ENCODE measurements at places on chromosomes 3 and 15. TPM values are rescaled to one million over a fixed set of nuclear protein-coding genes. Genes with fewer than 3 reads are reported as not detected.

CHRNB4 gene
- not detected for total RNA-seq

SPRED1 gene
- total RNA-seq, result 1.5 TPM

ROBO2 gene
- not detected for total RNA-seq

GRCh38 chr3:3316521-3316920 is 137.0 kb upstream of the CRBN start:
- no peak for DNase-seq

EPHB1 gene
- total RNA-seq, result 1.3 TPM

DNA sequence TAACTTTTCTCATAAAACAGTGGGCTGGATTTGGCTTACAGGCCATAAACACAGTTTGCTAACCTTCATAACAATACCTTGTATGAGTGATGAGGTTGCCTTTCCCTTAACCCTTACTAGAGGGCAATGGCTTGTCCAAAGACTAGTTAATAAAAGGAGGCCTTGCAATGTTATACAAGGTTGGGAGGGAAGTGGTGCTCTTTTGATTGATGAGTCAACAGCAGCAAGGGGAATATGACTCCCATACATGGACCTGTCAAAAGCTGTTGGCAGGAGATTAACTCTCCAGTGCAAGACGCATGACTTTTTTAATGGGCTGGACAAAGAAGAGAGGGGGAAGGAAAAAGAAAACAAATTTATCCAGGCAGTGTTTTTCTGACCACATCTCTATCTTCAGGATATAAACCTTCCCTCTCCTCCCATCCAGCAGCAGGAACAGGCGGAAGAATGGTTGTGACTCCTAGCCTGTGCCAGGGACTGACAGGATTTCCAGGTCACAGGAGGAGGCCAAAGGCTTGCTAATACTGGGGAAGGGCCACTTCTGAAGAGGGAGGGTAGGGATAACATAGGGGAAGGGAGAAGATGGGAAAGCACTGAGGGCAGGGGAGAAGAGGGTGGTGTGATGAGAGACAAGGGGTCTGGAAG is 35.2 kb upstream of the ARL14 start:
- DNase-seq, result no peak

PLA1A gene
- 0.79 TPM for total RNA-seq

TPRG1 gene
- total RNA-seq, result 25.3 TPM

ITPKA gene
- 14.9 TPM for total RNA-seq

AGTR1 gene
- not detected for total RNA-seq

CKMT1B gene
- not detected for total RNA-seq

GRCh38 chr15:41411031-41411430 is 5.9 kb upstream of the RTF1 start:
- DNase-seq, result no peak

DNA sequence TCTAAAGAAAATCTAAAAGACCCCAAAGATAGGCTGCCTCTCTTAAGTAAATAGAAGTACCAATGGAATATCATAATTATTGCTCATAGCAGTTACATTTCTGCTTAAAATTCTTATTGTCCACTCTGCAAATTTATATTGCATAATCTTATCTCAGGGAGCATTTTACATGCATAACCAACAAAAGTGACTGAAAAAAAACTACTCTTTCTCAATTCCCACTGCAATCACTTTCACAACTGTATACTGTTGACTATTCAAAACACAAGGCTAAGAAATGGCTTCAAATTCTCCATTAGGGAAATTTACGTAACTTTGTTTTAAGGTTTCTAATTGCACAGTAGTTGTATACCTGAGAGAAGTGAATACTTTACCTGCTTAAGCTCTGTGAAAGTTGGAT is 56.3 kb downstream of the HMG20A start:
- no peak for DNase-seq

DNA sequence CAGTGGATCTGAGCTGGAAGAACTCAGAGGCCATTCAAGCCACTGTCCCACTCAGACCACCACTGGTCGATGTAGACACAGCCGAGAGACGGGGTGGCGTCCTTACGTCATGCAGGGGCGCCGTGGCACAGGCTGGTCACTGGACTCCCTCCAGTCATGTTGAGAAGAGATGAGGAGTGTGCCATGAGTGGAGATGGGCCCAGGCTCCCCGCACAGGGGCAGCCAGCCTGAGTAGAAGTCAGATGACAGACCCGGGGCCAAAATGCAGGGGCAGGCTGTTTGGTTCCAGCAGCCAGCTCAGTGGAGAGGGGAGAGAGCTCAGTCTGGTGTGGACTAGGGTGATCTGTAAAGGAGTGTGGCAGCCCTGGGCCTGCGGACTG is 33.4 kb upstream of the KIF23 start:
- DNase-seq, result no peak

LNP1 gene
- 3.2 TPM for total RNA-seq

DNA sequence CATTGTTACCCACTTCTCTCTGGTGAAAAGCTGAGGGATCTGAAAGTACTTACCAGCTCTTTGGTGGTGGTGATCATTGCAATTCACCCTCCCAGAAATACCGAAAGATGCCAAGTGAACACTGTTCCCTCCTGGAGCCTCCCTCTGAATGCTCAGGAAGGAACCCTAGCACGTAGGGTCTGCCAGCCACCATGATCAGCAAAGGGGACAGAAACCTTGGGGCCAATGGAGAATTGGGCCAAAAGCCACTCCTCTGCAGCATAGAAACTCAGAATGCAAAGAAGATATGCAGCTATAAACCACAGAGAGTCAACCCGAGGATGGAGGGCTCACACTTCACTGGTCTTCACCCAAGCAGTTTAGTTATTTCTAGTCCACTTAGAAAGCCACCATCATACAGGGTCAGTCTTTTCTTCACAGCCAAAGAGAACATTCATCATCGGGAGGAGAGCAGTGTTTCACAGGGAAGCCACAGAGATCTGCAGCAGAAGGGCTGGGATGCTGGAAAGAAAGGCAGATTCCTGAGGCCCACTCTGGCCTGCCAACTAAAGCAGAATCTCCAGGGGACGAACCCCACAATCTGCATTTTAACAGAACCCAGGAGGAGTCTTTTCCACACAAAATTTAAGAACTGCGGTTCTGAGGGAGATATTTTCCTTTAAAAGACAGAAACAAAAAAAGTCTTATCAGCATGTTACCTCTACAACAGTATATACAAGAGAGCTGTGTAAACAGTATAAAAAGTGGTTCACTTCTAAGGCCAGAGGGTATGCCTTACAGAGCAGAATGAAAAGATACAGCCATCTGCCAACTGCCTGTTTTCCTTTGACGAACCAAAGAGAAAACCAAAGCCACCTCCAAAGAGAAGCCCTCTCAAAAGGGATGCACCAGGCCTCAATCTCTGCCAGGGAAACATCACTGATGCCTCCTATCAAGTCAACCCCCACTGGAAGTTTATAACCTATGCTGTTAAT is 11.3 kb downstream of the TBC1D2B start:
- DNase-seq, result no peak

GRCh38 chr3:127908202-127908601 is 6.8 kb upstream of the KBTBD12 start:
- no peak for DNase-seq

DNA sequence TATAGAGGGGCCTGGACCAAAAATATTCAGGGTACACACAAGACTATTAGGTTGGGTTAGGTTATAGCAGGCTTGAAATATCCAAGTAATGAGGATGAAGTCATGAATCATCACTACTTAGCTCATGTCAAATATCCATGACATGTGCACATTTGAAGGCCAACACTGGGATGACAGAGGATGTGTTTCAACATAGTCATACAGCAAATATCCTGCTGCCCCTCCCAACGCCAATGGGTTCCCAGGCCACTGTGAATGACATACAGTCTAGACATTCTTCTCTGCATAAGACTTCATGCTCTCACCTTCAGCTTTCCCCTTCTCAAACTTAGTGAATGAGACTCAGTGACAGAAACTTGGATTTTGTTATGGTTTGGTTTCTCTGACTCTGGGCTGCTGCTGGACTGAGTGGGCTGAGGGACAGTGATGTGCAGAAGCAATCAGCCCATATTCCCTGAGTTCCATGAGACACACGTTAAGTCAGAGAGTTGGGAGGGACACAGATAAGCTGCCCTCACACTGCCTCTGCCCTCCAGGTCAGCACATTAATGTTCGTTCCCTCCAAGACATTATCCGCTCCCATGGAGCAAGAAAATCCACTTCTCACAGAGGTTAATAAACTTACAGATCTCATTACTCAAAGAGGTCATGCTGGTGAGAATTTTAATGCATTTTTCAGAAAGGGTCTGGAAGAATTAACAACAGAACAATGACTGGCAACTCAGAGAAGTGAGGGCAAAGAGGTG is 15.4 kb downstream of the HOMER2 start:
- DNase-seq, result no peak

Measured in activated T-cell treated with anti-CD3 and anti-CD28 coated beads, Interleukin-2, amount 50 U/mL, for 72 hours (primary cell).